ENCODE measurements at places on chromosomes 13 and 19.

DNA sequence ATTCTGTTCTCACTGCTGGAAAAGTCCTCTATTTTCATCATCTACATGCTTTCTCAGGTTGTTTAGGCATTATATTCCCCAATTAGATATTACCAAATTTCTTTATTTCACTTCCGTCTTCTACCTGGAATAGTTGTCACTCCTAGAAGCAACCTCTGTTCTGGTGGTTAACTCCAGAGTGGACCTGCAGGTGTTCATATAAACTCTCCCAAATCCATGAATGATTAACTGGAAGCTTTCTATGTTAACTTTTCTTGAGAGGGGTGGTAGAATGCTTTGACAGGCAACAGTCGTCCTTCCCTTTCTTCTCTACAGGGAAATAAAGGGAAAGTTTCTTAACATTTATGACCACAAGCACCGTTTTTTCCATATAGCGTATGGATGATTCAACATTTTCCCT lies 48.4 kb upstream of the UFM1 start:
- DNase-seq: no peak

DNA sequence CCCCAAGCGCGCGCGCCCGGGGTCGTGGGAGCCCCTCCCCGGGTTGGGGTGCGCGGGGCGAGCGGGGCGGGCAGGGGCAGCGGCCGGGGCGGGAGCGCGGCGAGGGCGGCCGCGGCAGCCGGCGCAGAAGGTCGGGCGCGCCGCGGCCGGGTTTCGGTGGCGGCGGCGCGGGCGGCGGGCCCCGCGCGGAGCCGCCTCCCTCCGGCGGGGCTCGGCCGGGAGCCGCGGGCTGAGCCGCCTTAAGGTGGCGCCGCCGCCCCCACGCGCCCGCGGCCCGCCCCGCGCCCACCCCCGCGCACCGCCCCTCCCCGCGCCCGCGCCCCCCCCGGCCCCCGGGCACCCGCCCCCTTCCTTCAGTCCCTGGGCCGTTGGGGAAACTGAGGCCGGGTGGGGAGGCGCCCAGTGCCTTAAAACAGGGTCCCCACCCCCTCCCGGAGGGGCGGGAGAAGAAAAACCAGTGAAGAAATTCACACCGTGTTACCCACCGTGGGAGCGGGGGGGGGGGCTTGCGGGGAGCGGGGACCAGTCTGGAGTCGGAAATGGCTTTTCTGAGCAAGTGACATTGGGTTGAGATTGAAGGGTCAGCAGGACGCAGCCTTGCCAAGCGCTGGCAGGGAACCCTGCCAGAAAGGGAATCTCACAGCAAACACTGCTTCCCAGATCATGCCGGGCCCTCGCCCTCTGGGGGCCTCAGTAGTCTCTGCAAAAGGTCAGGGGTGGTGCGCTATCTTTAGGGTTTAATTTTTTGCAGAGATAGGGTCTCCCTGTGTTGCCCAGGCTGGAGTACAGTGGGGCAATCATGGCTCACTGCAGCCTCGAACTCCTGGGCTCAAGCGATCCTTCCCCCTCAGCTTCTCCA lies at the start of gene TLE2:
TLE2 (minus strand) TSS at position 216 of the 859 bp plus-strand sequence. CDS start 376 bp downstream, outside the sequence.
- no peak for DNase-seq

GRCh38 chr13:68304286-68304893 lies 1074.3 kb upstream of the PCDH9 start:
- DNase-seq: no peak

- no peak for DNase-seq
Measured at GRCh38 chr13:85976242-85976641, 177.0 kb upstream of the SLITRK6 start.

- DNase-seq: no peak
Measured at GRCh38 chr13:77028202-77028601, 1.2 kb upstream of the FBXL3 start.

Data from stimulated activated CD4-positive, alpha-beta T cell treated with anti-CD3 and anti-CD28 coated beads, Interleukin-12 subunit alpha, Interleukin-12 subunit beta, amount 100 ng/mL, for 48 hours (primary cell).